ENCODE measurements at places on chromosomes 6 and 20.

GRCh38 chr6:127302728-127303660, 36.3 kb downstream of the RNF146 start:
- peak; percentile 36 for DNase-seq

DNA sequence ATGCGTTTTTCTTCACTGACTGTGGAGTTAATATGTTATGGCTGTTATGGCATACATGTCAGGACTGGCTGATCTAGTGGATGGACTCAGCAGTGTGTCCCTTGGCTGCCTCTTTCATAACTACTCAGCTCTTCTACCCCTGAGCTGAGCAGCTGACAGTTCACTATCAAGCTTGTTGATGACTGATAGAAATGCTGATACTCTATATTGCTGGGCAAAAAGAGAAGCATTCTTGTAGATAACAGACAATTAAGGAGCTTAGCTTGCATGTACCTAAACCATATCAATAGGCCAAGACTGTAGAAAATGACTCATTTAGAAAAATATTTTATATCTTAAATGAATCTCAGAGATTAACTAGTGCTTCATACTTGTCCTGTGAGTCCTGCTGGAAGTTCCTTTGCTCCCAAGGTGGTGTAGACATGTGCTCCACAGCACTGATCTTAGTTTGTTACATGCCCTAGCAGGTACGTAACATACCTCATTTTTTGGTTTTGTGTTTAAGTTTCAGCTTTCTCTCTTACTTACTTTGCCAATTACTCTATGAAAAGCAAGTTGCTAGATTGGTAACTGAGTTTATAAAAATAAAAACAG, 236.9 kb downstream of the GMDS start:
- no peak for DNase-seq

DNA sequence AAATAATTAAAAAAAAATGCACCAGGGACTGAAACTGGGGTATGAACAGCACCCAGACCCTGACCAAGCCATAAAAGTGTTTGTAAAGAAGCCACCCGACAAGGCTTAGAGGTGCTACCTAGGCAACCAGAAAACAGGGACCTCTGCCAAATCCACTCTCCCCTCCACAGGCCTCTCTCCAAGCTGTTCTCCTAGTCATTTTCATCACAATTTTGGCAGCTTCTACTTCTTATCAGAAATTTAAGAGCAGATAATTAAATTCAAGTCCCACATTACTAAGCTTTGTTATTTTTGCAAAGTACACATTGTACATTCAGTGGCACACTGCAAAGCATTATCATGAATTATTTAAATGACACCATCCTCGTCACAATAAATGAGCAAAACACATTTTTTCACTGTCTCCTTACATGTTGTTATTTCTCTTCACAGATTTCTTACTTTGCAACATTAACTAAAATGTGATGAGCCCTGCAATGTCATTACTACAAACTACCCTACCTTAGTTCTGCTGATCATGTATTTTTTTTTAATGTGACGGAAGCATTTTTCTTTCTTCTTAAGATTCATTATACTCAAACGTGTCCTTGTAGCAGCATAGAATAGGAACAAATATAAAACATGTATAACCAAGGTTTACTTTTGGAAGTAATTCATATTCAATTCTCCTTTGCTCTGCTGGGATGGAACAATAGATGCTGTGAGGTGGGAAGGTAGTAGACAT, 38.1 kb downstream of the ECT2L start:
- peak; percentile 98 for DNase-seq

DNA sequence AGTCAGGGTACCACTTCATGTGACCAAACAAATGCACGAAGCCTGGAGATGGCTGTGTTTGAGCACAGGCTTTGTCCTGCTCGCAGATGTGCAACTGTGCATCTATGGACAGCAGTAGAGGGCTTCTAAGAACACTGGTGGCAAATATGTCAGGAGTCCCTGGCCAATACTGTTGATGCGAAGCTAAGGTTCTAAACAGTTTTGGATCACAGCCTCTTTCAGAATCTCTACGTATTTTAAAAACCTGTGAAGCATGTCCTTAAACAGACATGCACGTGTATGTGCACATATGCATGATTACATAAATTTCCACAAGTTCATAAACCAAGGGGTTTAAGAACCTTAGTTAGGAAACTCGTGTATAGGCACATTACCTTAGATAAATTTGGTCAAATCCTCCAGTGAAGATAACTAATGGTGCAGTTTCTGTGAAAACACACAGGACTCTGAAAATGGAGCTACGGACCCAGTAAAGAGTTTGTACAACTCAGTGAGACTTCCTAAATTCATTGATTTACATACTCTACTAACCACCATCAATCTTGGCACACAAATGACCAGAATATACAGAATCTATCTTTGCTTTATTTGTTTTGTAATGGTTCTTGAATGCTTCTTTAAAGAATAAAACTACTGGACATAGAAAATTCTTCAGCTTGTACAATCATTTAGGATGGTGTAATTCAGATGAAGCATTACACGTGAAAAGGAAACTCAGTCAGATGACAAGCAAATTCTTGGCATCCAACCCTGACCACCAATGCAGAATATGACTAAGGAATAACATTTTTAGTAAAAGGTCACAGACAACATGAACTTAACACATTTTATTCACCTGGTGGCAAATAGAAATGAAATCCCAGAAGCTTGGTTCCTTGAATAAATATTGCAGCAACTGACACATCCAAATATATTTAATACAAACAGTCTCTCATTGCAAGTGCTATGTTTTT, 27.4 kb downstream of the KCNQ5 start:
- DNase-seq, result no peak

GRCh38 chr6:10655508-10656055, 38.8 kb downstream of the C6orf52 start:
- DNase-seq, result no peak

GRCh38 chr6:9511157-9511556, 903.7 kb downstream of the TFAP2A start:
- DNase-seq, result no peak

DNA sequence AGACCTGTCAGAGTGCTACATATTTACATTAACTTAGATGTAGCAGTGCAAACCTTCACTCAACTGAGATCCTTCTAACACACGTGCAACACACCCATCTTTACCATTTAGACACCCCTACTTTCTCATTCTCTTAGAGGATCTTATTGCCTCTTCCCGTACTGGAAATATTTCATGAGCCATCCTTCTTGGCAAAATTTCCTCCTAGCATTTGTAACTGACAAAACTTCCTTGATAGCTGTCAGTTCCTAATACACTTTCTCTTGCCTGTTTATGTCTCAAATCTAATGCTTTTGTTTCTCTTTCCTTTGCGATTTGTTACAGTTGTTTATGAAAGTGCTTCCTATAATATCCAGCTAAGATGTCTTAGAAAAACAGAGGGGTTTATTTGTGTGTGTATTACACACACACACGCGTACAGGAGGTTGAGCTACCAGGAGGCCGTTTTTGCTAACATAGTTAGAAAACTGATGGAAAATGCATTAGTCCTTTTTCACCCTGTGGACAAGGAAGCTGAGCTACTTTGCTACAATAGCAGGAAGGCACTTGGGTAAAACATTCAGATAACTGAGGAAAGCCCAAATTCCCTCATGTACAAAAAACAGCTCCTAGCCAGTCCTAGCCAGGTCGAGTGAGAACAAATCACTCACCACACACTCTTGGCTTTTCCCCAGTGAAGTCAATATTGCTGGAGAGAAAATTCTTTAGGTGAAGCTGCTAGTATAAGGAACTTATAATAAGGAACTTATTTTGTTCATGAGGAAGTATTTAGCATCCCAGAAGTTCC, 153.6 kb downstream of the NFATC2 start:
- DNase-seq, result no peak

DNA sequence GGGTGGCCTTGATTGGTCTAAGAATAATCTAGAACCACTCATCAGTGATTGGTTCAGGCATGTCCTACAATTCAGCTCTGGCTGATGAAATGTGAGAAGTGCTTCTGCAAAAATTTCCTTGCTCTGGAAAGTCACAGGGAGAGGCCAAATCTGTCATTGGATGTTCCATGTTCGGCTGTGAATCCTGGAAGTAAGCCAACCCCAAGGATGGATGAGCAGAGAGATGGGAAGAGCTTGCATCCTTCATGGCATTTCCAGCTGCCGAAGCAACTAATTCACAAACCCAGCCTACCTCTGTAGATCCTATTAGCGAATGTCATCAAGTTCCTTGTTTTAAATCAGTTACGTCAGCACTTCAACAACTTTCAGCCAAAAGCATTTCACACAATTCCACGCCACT, 187.2 kb upstream of the SOX4 start:
- no peak for DNase-seq

DNA sequence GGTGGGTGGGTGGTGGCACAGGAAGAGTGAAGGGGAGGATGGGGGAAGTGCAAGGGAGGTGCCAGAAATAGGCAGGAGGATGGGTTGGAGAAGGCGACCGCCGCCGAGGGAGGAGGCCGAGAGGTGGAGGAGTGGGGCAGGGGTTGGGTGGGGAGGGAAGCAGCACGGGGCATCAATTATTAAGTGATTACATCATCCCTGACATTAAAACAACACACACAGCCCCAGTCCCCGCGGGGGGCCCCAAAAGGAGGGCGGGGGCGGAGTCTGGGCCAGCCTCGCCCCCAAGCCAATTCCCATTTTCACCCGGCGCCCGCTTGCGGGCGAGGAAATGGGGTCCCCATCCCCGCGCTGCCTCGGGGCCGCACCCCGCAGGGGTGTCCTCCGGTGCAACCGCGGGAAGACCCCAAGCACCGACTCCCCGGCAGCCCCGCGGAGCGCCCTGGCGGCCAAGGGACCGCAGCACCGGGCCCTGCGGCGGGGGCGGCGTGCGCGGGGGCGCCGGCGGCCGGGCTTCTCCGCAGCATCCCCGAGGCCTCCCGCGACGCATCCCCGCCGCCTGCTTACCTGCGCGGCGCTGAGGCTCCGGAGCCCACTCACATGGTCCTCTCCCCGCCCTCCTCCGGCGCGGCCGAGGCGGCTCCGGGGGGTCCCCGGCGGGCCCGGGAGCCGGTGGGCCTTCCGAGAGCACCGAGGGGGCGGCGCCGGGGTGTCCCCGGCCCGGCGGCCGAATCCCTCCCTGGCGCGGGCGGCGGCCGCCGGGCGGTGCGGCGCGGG, 663 bp downstream of the FYN start:
- DNase-seq, result peak; percentile 67

- DNase-seq, result no peak
Measured at GRCh38 chr6:13666194-13667105, 45.2 kb downstream of the RANBP9 start.

DNA sequence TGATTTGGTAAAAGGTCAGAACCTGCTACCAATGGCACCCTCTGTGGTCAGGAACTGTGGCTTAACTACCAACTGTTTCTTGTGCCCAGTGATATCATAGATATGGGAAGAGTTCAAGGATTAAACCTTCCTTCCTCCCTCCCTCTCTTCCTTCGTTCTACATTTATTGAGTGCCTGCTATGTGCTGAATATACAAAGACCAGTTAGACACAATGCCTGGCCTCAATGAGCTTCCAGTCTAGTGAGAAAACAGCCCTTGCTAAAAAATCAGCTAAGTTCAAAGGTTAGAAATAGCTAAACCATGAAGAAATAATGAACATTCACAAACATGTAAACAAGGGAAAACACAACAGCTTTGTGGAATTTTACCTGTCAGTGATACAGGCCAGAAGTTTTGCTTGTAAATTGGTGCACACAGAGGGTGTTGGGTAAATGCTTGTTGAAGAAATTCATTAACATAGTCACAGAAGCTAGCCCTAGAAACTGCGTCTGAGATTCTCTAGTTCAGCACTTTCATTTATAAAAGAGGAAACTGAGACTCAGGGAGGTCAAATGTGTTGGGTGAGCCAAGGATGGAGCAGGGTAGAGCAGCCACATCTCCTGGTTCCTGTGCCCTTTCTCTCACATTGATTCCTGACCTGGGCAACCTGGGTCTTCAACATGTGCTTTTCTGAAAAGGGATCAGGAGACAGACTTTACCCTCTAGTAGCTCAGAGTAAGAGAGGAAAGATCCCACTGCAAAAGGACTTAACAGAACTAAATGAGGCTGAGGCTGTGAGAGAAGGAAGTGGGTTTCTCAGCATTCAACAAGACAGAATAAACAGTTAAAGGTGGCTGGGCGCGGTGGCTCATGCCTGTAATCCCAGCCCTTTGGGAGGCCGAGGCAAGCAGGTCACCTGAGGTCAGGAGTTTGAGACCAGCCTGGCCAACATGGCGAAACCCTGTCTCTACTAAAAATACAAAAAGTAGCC, 14.4 kb upstream of the FOXO3 start:
- no peak for DNase-seq

DNA sequence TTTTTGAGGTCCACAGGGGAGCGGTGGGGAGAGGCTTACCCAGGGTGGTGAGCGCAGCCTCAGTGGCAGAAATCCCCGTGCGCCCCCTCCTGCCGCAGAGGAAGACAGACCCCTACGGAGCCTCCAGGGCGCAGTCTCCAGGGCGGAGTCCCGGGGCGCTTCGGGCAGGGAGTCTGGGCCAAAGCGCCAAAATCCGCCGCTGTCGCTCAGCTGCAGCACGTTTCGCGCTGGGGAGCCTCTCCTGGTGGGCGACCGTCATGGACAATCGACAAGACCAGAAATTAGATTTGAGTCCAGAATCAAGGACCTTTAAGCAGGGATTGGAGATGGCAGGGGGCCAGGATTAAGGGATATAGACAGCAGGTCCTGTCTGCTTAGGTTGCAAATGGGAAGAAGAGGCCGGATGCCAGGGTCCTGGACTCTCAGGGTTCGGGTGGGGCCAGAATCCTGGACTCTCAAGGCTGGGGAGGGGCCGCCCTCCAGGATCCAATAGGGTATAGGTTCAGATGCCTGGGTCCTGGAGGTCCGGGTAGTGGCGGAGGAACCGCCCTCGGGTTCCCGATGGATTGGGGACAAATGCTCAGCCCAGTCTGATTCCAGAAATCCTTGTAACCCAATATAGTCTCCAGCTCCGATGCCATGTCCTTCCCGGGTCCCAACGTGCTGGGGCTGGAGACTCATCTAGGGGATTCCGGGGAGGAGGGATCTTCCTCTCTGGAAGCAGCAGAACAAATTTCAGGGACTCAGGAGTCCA, 7.9 kb upstream of the HLA-E start:
- DNase-seq, result no peak

- no peak for DNase-seq
Measured at GRCh38 chr6:139839506-139840156, 465.2 kb upstream of the CITED2 start.

GRCh38 chr6:99219788-99220187, 129.7 kb downstream of the FAXC start:
- DNase-seq, result no peak

DNA sequence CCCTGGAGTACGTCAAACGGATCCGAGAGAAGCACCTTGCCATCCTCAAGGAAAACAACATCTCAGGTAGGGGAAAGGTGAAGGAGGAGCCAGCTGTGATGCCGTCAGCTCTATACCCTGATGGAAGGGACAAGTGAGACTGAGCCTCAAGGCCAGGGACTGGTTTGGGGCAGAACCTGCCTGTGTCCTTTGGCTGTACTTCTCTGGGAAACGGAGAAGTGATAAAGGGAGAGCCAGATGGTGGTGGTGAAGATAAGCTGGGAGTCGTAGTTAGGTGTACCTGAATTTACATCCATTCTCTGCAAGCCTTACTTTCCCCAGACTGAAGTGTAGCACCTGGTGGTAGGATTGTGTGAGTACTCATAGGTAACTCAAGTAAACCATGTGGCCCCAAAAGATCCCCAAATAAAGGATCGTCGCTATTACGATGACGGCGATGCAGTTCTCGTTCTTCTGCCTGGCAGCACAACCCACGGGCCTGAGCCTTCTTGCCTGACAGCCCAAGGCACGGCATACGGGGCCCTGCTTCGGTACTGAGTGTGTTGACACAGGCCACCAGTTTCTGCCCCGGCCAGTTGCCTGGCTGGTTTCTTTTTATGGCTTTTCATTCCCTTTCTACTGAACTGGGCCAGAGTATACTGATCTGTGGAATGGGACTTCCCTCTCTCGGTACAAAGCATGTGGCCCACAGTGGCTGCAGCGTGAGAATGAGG, 10.6 kb downstream of the PCIF1 start:
- no peak for DNase-seq

- no peak for DNase-seq
Measured at GRCh38 chr6:47298475-47298874, 11.2 kb downstream of the TNFRSF21 start.

Data from NCI-H1105 treated with DMSO at 0.1 percent for 48 hours (cell line).